ENCODE measurements at places on chromosomes 6 and 20. TPM values are rescaled to one million over a fixed set of nuclear protein-coding genes. Genes with fewer than 3 reads are reported as not detected.

GRCh38 chr6:109770779-109771178 is 79.7 kb downstream of the FIG4 start:
- no peak for DNase-seq

GRCh38 chr6:31652925-31653724 is 664 bp upstream of the BAG6 start:
- peak; percentile 55 for DNase-seq

Gene PCK1
- total RNA-seq = not detected

DNA sequence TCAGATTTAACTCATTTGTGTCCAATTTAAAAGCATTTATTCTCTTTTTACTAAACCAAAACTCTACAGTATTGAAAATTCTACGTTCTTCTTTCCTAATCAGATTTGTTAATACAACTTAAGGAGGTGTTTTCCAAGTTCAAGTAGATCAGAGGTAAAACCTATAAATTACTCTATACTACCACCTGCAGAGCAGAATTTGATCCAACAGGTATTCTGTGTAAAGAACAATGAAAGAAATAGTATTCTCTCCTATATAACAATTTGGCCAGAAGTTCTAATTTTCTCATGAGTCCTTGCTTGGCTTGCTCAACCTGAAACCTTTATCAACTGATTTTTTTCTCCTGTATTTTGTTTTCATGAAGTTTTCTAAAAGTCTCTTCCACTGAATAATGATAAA is 28.5 kb upstream of the DST start:
- DNase-seq = no peak

Gene FHL5
- not detected for total RNA-seq

Gene PRSS16
- total RNA-seq = 1.6 TPM

All from kidney epithelial cell (primary cell).